Effector CD4-positive, alpha-beta T cell (primary cell): ENCODE measurements at places on chromosomes 5 and 9.

DNA sequence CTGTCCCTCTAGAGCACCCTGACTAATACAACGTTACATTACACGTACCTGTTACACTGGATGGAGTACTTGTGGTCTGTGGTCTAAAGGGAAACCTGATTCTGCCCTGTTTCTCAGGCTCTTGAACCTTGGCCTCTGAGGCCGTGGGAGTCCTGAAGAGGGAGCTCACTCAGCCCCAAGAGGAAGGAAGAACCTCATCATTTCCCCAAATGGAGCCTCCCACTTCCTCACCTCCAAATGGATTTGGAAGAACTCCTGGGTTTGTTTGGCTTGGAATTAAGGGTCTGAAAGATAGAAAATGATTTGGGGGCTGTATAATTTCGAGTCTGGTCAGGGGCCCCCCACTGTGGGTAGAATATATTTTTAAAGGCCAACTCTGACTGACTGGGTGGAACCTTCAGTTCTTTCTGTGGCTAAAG, 200.2 kb downstream of the SEMA6A start:
- no peak for DNase-seq

GRCh38 chr9:81588148-81588871, 101.0 kb downstream of the TLE1 start:
- DNase-seq: no peak

DNA sequence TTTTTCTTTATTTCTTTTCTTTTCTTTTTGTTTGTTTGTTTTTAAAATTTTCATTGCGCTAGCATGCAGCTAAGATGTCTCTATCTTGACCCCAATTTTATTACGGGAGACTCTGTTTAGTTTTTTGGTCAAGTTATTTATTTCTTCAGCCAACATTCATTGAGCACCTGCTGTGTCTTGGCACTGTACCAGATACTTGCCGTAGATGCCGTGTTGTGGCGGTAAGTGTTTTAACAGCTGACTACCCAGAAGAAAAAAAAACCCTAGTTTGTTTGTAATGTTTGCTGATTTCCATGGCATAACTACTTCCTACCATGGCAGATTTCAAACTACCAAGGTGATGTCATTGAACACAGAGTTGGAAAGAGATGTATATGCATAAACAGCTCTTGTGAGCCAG, 65.0 kb downstream of the UGCG start:
- DNase-seq: no peak

GRCh38 chr9:120412425-120412951, 167.5 kb downstream of the CDK5RAP2 start:
- no peak for DNase-seq

- DNase-seq: no peak
Observed at GRCh38 chr5:158126442-158127405, 267.8 kb upstream of the CLINT1 start.

- no peak for DNase-seq
Observed at GRCh38 chr5:57407391-57407790, 75.2 kb downstream of the ACTBL2 start.

GRCh38 chr9:136521537-136521936, 24.3 kb downstream of the NOTCH1 start:
- no peak for DNase-seq

DNA sequence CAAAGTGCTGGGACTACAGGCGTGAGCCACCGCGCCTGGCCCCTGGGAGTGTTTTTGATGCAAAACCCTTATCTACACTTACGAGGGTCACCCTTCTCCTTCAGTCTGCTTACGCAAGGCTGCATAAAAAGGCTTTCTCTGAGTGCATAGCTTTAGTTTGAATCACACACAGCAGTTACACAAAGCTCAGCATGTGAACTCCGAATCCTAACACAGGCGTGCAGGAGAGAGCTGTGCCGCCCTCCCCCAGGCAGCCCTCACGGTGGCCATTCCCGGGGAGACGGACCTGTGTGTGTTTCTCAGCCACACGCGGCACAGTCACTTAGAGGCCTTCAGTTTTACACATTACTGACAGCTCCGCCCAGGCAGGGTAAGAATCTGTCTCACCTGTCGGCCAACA, 26.7 kb downstream of the EXD3 start:
- no peak for DNase-seq

DNA sequence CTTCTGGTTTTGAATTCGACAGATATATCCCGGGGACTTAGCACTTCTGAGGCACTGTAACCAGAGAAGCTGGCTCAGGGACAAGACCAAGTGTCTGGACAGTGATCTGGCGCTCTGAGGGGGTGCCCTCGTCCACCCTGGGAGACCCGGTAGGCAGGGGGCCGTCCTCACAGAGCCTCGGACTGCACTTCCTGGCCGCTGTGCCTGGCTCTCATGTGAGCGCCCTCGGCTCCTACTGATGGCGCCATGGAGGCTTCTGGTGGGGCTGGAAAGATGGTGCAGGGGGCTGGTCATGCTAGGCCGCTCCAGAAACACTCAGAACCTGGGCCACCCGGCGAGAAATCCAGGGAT, 18.8 kb upstream of the SLC6A3 start:
- DNase-seq: no peak

DNA sequence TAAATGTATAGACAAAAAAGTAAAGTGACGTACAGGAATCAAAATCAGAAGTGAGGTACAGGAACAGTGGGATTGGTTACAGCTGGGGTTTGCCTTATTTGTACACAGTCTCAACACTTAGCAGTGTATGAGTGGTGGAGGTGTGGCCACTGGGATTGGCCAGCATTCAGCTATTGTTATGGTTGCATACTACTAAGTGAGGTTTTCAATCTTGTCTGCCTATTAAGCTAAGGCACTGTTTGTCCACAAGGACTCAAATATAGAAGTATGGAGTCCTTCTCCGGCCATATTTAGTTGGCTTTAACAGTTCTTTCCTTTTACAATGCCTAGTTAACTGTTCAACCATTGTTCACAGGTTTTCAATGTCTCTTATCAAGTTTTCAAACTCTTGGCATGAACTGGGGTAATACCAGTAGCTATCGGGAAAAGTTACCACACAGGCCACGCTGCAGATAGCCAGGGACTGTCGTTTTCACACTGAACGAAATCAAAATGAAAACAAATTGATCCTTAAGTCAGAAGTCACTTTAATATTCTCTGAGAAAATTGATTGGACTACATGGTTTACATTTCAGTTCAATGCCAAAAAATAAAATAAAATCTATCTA, 176.0 kb upstream of the FREM1 start:
- DNase-seq: no peak

DNA sequence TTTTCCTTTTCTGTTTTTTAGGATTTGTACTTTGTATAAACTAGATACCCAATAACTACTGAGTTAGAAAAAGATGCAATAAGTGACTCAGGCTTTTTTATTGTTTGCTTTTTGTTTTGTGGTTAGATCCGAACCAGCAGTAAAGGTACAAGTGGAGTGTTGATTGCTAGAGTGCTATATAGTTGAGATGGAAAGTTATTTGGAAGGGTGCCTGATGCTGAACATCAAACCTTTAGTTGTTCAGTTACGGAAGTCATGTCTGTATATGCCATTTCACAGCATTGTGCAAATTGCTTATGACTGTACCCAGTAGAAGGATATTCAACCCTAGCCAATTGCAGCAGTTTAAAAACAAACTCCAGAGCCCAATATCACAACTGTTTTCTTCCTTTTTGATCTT, 285.1 kb downstream of the MAT2B start:
- no peak for DNase-seq

DNA sequence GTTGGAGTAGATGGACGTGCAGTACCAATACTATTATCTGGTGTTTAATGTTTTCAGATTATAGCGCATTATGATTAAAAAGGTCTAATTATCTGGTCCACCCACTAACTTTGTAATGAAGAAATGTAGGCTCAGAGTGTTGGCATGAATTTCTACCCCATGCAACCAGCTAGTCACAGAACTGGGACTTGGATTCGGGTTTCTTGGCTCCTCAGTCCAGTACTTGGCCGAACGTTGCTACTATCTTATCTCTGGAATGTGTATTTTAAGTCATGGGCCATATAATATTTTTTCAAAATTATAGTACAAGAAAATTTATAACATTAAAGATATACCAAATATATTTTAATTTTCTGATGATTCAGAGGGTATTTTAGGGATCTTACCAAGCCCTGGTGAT, 657.5 kb upstream of the DMAC1 start:
- DNase-seq: no peak

DNA sequence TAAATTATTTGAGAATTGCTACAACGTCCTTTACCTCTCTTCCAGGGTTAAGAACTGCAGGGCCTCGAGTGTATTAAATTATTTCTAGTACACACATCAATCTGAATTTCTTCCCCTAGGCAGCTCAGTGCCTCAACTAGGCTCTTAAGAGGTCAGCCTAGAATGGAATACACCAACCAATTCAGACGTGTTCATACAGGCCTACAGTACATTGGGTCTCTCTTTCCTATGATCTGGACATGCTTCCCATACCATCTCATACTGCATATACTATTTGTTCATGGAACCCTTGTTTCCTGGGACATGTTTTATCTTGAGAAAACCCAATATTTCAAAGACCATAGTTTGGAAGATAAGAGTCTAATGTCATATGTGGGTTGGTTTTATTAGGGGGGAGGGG, 434.1 kb upstream of the WWC1 start:
- DNase-seq: no peak

GRCh38 chr9:93036887-93037475, 21.5 kb upstream of the SUSD3 start:
- no peak for DNase-seq

DNA sequence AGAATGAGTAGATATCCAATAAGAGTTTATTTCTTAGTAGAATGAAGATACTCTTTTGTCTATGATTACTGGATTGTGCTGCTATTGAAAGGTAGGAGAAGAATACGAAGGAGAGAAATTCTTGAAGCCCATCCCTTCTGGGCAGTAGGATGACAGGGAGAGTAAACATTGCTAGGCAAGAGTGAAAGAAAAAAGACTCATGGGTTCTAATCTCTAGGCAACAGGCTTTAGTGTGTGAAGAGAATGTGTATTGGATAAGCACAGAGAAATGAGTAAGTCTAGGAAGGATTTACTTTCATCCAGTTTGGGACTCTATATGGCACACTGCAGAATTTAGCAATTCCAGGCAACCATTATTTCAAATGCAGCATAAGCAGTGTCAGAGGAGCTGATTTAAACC, 216.0 kb downstream of the GABRG2 start:
- no peak for DNase-seq

DNA sequence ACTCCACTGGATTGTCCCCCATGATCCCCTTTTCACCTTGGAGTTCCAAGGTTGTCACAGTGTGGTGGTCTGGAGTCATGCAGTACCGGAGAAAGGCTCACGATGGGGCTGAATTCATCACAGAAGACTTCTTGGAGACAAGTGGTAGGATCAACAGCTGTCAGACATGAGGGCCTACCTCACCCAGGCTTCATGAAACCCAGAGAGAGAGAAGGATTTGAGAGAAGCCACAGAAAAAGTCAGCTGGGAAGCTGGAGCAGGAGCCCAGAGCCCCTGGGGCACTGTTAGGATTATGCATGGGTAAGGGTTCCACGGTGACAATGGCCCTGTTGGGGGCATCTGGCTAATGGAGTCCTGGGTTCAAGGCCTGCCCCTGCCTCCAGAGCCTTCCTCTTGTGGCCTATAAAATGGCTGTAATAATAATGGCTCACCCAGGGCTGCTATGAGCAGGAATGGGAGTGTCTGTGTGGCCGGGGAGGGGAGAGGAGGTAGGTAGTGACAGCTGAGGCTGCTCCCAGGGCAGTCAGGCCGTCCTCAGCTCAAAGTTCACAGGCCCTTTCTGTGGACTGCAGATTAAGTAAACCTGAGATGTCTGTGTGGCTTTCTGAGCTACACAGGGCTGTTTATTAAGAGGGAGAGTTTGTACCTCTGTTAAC, 910 bp downstream of the TRIM14 start:
- peak; percentile 33 for DNase-seq

DNA sequence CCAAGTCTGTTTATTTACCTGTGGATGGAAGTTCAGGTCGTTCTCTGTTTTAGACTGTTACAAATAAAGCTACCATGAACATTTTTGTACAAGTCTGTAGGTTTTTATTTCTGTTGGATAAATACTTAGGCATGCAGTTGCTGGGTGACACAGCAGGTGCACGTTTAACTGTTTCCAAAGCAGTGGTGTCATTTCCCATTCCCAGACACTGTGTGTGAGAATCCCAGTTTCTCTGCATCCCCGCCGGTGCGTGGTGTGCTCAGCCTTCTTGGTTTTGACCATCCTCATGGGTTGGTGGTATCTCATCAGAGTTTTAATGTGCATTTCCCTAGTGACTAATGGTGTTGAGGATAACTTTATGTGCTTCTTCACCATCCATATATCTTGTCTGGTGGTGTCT, 27.2 kb downstream of the AHRR start:
- DNase-seq: no peak

- DNase-seq: no peak
Observed at GRCh38 chr9:1285526-1285925, 235.4 kb downstream of the DMRT2 start.

- peak; percentile 31 for DNase-seq
Observed at GRCh38 chr5:177132136-177133095, 1.2 kb upstream of the NSD1 start.

GRCh38 chr9:127903557-127904475, 4.4 kb upstream of the ST6GALNAC6 start:
- DNase-seq: peak; percentile 47

- DNase-seq: no peak
Observed at GRCh38 chr5:139982157-139982974, 60.7 kb downstream of the NRG2 start.

DNA sequence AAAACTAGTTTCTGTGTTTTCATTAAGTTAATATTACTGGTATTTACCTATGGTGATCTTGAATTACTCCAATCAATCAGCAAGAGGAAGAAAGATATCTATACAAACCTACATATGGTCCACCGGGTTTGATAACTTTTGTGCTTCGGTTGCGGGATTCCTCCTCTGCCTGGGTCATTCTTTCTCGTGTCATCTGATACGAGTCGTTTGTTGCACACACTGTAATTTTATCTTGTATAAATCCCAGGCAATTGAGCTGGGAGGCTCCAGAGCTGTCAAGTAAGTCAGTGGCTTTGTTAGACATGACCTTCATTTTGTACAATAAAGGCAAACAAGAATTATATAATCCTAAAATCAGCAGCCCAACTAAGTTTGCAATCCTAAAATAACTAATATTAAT, 48.0 kb downstream of the ELL2 start:
- no peak for DNase-seq

GRCh38 chr9:259405-260404, 45.0 kb downstream of the DOCK8 start:
- no peak for DNase-seq

DNA sequence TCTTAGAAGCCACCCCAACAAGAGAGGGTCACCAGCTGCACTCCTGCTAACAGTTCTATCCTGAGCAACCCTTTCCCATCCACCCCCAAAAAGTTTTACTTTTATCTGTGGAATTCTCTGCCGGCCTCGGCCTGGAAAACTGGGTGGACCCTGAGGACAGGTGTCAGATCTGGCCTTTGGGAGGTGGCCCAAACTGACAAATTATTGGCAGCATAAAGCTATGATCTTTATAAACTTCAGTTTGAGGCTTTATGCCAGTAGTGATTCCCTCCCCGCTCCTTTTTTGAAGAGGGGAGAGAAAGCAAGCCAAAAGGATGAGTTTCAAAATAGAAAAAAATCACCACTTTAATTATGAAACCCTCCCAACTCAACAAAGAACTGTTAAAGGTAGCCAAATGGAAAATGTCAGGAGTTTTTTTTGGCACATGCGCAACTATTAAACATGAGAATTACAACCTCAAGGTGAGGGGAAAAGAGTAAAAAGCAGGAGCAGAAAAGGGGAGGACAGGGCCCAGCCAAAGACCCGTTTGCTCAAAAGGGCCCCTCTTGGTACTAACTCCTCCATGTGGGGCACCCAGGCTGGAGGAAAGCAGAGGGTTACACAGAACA, 49.4 kb downstream of the FBXW11 start:
- DNase-seq: no peak

GRCh38 chr9:105297442-105298075, 53.1 kb downstream of the SLC44A1 start:
- no peak for DNase-seq

GRCh38 chr5:25448190-25448621, 803.4 kb upstream of the CDH10 start:
- no peak for DNase-seq
